Adipocyte (in vitro differentiated cells): ENCODE measurements at places on chromosomes 4 and X.

- DNase-seq = no peak
These were observed 37.6 kb downstream of the TAB3 start for GRCh38 chrX:30851449-30851848.

DNA sequence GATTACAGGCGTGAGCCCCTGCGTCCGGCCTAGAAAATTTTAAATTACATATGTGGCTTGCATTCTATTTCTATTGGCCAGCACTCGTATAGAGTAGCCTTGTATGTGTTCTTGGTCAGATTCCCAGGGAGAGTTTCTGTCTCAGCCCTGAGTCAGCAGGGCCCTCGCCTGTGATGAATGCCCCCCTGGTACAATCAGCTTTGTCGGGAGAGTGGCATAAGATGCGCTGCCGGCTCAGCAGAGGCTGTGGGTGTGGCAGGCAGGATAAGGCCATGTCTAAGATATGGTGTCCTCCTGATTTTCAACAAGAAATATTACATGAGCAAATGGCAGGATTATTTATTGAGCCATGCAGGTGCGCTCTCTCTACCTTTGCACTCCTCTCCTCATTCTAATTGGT, 1.6 kb upstream of the REELD1 start:
- no peak for DNase-seq

DNA sequence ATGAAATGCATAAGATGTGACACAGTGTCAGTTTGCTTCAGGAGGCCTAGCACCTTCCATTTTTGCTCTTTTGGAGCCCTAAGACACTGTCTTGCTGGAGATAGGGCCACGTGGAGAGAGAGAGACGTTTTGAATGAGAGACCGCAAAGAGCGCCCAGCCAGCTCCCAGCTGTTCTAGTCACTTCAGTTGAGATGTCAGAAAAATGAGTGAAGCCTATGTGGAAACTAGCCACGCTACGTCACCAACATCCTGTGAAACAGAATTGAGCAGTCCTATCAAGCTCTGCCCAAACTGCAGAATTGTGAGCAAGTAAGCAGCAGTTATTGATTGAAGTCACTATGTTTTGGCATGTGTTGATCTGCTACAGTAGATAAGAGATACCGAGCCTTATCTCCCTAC, 13.1 kb downstream of the GPR82 start:
- DNase-seq = no peak

GRCh38 chr4:29718136-29718535, 1002.0 kb upstream of the PCDH7 start:
- no peak for DNase-seq

GRCh38 chr4:184750926-184751584, 17.2 kb upstream of the CENPU start:
- DNase-seq = no peak

GRCh38 chrX:130090364-130090763, 19.9 kb downstream of the ELF4 start:
- no peak for DNase-seq

DNA sequence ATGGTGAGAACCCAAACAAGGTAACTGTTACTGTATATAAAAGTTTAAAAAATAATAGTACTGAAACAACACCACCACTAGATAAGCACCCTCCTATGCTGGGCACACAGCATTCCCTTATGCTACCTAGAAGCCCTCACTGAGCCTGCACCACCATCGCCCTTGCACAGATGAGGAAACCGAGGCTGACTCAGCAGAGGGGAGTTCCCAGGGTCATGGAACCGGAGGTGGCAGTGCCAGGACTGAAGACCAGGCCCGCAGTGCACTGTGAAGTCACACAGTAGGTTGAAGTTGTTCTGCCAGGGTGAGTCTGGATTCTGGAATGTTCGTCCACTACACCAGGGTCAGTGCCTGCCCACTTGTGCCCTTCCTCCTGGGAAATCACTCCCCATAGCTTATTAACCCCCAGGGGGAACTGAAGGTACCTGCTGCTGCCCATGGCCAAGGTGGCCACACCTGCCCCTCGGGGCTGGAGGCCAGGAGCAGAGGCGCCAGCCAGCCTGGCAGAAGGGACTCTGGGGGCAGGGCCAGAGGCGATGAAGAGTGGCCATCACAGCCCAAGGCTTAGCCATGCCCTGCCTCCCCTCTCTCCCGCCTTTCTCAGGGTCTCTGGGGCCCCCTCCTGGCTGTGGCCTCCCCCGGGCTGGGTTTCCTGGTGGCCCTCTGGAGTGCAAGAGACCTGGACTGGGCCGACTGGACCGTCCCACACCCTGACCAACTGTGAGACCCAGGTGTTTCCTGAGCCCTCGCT, 15.1 kb upstream of the ABLIM2 start:
- no peak for DNase-seq

DNA sequence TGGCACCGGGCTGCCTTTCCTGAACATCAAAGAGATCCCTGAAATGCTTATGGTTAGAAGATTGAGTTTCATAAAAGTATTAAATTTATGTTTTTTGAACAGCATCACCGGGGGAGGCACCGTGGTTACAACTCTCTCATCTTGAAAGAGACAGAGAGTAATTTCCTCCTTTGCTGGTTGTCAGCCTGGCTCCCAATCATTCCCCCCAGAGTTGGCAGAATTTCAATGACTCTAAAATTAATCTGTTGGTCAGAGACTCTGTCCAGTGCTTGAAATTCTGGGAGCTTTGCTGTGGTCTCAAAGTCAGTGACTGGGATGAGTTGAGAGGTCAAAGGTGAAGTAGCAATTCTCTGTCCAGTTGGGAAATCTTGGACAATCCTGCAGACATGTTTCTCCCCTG, 135.9 kb downstream of the RAB28 start:
- DNase-seq = no peak

GRCh38 chrX:31706466-31706865, 634.6 kb upstream of the FTHL17 start:
- DNase-seq = peak; percentile 1

DNA sequence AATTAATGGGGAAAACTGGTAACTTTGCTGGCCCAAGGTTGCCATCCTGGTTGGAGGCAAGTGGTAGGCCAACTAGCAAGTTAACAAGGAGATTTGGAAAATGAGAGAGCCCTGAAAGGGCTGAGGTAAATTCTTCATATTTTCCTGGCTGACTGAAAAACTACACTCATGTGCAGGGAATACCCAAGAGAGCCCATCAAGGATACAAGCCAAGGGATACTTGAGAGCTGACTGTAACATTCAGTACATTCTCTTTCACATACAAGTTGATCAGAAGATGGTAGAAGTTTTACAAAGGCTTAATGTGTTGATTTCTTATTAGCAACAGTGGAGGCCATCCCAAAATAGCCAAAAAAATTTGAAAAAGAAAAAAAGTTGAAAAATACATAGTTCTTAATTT, 33.3 kb downstream of the IL2 start:
- DNase-seq = peak; percentile 23

GRCh38 chr4:159195361-159195769, 92.5 kb downstream of the RAPGEF2 start:
- no peak for DNase-seq

GRCh38 chrX:46793386-46794143, 34.6 kb upstream of the SLC9A7 start:
- DNase-seq = no peak

GRCh38 chrX:23861215-23861896, 46.4 kb downstream of the APOO start:
- DNase-seq = no peak

GRCh38 chrX:64338296-64338695, 57.0 kb downstream of the MTMR8 start:
- no peak for DNase-seq

GRCh38 chrX:41382714-41383645, 49.0 kb downstream of the DDX3X start:
- DNase-seq = peak; percentile 31

DNA sequence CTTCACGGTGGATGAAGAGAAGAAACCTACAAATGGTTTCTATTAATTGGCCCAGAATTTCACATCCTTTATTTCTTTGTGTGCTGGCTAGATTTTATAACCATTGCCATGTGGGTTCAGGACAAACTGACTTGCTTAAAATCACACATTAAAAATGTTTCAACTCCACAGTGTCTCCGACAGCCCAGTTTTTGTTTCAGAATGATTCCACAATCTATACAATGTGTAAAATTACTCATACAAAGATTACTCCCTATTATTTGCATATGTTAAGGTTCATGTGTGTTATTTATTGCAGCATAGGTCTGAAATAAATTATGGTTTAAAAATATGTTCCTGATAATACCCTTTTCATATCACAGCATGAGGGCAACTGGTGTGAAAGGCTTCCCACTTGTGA, 20.6 kb downstream of the DCHS2 start:
- DNase-seq = no peak

GRCh38 chr4:169723207-169723965, 34.4 kb downstream of the HPF1 start:
- peak; percentile 8 for DNase-seq

DNA sequence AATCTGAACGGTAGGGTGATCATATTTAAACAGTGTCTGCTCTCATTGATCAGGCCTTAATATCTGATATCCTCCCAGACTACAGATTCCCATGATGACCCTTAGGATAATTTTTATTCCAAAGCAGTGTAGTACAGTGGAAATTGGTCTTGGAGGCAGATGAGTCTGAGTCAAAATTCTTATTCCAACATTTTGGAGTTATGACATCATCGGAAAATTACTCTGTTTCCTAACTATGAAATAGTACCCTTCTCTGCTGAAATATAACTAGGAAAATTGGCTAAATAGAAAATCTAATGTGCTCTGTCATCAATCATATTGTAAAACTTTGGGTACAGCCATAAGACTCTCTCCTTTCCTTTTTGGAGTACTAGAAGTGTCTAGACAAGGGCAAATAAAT, 583.3 kb downstream of the STPG2 start:
- no peak for DNase-seq

DNA sequence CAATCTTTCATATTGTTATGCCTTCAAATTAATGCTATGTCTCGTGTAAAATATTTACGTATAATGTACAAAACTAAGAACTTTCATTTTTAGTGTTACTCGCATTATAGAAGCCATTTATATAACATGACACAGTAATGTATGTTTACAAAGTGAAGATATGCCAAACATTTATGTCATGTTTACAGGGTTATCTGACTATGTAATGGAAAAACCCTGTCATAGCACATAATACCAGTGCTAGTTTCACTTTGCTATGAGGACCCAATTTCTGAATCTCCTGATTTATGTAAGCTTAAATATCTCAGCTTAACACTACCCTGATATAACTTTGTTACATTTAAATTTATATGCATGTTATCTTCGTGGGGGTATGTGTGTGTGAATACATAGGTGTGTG, 233.1 kb downstream of the FAT4 start:
- DNase-seq = peak; percentile 42

- DNase-seq = no peak
These were observed 13.3 kb downstream of the PPARGC1A start for GRCh38 chr4:23876418-23877089.

GRCh38 chr4:8370835-8371595, 69.5 kb downstream of the ACOX3 start:
- no peak for DNase-seq

DNA sequence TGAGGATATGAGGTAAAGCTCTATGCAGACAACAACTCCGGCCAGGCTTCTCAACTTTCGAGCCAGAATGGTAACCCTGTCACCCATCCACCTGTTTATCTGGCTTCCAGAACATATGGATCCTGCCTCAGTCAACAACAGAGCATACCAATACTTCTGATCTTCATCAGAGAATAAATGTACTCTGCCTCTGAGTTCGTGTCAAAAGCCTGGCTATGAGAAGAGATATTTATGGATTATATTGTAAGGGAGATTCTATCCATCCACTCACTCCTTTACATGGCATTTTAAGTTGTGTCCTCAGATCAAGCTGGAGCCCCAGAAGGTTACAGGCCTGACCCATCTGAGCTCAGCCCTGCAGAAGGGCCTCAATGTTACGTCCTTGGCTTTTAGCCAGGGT, 9.8 kb upstream of the FOXO4 start:
- DNase-seq = no peak

- DNase-seq = no peak
These were observed 28.5 kb upstream of the SEPTIN6 start for GRCh38 chrX:119721487-119721886.

DNA sequence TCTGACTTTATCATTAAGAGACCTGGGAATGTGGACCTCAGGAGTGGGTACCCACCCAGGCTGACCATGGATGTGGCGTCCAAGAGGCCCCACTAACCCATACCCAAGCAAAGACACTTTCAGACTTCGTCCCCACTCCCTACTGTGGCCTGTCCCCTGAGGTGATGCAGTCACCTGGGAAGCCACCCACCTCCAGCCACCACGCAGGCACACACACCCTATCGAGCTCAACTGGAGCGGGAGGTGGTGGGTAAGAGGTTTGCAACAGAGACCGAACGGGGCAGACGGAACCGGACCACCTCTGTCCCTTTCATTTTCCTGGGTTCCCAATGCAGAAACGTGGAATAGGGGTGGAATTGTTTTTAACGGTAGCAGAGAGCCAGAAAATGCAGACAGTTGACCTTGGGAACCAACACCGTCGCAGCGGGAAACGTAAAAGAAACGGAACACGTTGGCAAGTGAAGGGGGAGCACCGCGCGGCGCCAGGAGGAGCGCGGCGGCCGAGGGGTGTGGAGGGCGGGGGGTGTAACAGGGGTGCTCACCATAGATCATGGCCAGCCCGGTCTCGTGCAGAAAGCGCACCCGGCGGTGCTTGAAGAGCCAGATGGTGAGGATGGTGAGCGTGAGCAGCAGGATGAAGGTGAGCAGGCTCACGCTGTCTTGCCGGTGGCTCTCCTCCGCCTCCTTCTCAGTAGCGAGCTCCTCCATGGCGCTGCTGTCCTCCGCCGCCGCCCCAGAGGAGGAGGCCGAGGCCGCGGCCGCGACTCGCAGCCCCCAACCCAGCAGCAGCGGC, 559 bp downstream of the SLC9A7 start:
- peak; percentile 39 for DNase-seq

DNA sequence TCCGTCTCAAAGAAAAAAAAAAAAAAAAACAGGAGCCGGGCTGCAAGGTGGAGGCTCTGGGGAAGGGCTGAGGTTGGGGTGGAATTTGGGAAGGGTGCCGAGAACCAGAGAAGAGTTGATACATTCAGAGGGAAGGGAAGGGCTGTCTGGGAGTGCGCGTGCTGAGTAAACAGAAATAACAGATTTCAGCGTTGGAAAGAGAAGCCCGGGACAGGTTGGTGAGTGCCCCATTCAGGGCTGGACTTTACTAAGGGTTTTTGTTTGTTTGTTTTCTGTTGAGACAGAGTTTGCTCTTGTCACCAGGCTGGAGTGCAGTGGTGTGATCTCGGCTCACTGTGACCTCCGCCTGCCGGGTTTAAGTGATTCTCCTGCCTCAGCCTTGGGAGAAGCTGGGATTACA, 1.7 kb upstream of the IL3RA start:
- no peak for DNase-seq

DNA sequence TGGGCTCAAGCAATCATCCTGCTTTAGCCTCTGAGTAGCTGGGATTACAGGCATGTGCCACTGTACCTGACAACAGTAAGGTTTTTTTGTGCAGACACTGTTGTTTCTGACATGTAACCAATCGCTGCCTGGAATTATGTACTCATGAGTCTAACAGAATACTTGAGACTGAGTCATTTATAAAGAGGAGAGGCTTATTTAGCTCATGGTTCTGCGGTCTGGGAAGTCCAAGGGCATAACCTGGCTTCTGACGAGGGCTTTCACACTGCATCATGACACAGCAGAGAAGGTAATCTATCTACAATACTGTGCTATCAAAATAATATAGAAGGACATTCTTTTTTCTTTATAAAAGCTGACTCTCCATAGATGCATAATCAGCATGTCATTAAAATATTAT, 115.5 kb upstream of the STOX2 start:
- no peak for DNase-seq
